Central memory CD4-positive, alpha-beta T cell (primary cell): ENCODE measurements at places on chromosomes 5 and 9.

DNA sequence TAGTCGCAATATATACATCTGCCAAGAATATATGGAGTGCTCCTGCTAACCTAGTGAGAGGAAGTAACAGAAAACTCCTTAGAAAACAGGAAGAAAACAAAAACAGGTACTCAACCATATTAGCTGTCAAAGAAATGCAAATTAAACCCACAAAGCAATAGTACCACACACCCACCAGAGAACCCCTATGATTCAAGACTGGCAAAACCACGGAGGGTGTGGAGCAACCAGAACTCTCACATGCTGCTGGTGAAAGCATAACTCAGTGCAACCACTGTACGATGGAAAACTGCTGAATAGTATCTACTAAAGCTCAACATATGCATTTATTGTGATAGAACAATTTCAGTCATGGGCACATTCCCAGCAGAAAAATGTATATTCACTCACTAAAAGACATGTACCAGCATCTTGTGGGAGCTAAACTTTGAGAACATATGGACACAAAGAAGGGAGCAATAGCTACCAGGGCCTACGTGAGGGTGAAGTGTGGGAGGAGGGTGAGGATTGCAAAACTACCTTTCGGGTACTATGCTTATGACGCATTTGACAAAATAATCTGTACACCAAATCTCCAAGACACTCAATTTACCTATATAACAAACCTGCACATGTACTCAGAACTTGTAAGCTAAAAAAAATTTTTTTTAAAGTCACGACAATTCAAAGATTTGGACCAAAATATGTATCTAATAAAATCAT is 34.0 kb downstream of the PTPN3 start:
- DNase-seq: no peak

DNA sequence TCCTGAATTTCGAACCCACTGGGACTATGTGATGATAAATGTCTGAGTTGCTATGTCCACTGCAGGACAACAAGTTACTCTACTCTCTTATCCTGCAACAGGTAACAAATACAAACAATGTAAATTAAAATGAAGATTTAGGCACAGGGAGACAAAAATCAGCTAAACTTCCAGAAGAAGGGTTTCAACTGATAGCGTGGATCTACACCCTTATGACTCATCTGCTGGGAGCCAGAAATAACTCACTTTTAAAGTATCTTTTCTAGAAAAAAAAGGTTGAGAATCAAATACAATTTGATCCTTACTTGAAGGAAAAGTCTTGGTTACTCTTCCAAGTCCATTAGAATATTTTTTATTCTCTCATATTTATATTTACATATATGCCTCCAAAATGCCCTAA is 21.4 kb downstream of the PJA2 start:
- no peak for DNase-seq

DNA sequence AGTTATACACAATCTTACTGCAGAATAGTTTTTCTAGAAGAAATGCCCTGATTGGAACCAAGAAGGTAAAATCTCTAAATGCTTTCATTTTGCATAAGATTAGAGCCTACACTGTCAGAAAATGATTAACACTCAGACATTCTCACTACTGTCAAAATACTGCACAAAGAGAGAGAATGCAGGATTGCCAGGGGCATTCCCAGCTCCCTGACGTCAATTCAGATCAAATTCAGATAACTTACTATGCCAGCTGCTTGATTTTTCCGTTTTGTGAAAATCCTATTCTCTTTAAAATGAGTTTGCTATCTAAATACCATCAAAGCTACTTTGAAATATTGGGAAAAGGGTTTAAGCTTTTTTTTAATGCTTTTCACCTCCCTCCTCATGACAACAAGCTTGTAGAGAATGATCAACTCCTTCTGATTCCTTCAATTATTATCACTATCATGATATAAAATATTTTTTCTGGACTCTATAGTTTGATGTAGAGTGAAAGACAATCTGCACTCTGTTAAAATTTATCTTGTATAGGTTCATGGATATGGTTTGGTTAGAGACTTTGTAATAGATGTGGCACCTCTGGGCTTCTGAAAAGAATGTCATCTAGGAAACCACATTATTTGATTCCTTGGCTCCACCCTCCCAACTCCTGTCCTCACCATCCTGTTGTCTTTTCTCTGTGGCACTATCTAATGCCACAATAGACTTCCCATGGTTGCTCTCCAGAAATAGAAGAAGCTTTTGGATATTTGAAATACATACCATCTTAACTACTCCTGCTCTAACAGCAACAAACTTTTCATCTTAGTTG is 407.7 kb downstream of the PDE4D start:
- DNase-seq: no peak

DNA sequence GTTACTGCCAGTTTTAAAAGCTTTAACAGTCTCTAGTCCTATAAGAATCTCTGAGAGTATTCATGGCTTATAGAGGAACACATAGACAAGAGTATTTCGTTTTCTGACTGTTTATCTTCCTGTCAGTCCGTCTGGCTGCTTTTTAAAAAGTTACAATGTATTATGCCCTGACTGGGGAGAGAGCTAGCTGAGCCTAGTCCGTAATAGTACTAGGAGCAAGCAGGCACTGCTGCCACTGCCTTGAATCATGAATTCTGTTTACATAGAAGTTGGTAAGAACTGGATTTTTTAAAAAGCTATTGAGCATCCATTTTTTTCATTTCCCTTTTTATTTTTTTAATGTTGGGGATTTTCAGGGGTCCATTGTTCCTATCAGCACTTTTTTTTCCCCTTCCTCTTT is 26.6 kb downstream of the XPA start:
- no peak for DNase-seq

GRCh38 chr9:98971168-98971914 is 27.6 kb downstream of the COL15A1 start:
- DNase-seq: no peak

DNA sequence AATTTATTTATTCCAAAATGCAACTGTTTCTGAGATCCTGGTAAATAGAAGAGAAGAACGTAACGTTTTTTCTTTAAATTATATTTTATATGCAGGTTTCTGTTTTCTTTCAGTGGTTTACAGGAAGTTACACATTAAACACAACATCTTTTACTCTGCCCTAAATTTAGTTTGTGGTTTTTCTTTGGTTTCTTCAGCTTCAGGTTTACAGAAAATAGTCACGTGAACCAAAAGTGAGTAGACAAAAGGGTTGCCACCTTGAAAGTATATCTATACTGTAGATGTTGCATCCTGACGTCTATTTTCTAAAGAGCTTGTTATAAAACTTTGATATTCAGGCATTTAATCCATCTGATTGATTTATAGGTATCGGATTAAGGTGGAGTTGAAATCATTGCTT is 1236.6 kb downstream of the MAT2B start:
- no peak for DNase-seq

DNA sequence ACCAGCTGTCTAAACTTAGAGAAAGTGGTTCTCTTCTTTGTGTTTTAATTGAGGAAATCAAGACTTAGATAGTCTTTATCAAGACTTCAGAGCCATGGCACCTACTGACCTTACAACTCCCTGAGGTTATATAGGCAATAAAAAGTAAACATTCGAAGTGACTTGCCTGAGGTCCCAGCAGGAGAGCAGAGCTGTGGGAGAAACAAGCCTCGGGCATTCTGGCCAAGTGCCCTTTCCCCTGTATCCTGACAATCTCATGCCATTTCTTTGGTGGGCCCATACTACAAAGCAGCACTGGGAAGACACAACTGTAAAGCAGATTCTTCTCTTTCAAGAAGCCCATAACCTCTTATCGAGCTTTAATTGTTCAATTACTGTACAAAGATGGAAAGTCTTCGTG is 23.1 kb downstream of the FREM1 start:
- no peak for DNase-seq

- DNase-seq: no peak
These were observed 266.7 kb downstream of the PJA2 start for GRCh38 chr5:109143031-109143430.

GRCh38 chr9:72880821-72881220 is 72.0 kb downstream of the ALDH1A1 start:
- no peak for DNase-seq

- DNase-seq: no peak
These were observed 23.9 kb upstream of the CDKN2AIPNL start for GRCh38 chr5:134435560-134435959.
